Stimulated activated naive B cell treated with anti-CD40 and anti-IgM and Interleukin-4, amounts not matched to agents 10 μg/mL and 1 μg/mL and 100 μg/mL, for 72 hours (primary cell): ENCODE measurements at places on chromosomes 16 and 17.

- DNase-seq = no peak
These were observed 52.7 kb upstream of the KSR1 start for GRCh38 chr17:27403480-27404005.

GRCh38 chr17:82065193-82065637, 389 bp downstream of the DUS1L start:
- DNase-seq = peak; percentile 35

- no peak for DNase-seq
These were observed 11.0 kb upstream of the GPR139 start for GRCh38 chr16:20084624-20085226.

DNA sequence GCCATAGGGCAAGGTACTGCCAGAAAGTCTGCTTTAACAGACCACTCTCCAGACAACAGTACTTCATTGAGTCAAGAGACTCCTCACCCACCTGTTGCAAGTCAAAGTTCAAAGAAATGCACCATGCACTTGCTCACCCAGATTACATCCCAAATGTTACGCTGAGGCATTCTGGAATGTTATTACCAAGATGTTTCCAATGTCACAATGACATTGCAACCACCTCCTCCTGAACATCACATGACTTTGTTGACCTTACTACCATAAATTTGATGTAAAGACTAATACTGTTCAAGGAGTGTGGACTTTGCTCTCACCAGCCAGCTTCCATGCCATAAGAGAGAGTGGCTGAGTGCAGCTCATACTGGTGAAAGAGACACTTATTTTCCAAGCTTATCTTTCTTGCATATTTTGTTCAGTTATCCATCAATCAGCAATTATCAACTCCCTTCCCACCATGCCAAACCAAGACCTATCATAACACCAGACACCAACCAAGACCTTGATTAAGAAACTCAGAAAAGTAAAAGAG, 58.5 kb upstream of the BCAR1 start:
- DNase-seq = no peak

DNA sequence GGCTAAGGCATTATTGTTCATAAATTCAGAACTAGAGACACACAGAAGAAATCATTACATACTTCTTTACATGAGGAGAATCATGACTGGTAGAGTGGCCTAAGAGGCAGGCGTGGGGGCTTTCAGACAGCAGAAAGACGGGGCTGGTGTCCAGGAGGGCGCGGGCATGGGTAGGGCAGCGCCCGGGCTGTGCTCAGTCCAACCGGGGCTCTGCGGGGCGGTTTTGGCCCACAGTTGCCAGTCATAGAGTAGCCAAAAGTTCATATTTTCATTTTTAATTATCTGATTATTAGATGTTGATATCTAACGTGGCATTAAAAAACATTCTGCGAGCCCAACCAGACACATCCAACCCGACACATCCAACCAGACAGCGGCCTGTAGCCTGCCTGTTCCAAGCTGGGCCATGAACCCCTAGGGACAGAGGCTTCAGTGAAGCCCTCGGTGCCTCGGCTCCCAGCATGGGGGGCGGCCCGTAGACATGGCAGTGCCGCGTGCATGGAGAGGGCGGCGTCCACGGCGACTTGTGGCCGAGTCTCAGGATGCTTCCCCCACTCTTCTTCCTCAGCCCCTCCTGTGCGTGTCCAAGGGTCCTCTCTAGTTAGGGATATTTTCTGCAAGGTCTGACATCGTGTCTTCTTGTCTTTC, 162.4 kb upstream of the CHMP6 start:
- DNase-seq = no peak

DNA sequence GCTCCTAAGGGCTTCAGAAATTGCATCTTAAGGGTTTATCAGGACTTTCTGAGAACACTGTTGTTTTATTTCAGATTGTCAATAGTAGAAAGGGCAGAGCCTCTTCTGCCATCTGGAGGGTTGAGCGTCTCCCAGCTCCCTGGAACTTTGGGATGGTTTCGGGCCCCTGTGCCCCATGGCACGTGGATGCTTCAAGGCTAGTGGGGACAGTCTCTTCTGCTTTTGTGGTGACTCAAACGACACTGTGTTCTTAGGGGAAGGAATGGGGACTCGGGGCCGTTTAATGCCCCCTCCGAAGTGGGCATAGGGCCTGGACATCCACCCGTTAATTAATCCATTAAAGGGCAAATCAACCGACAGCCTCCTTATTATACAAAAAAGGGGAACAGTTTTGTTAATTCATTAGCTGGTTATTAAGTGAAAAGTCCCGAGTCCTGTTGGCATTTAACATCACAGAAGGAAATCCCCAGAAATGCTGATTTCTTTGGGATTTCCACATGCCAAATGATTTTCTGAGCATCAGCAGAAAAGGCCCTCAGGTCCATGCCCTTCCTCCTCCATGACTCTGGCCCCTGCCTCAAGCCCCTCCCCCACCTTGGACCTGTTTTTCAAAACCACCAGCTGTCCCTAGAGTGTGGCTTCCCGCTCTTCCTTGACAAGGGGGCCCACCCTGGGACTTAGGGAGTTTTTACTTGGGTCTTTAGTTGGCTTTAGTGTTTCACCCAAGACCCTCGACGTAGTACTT, 68.7 kb downstream of the ARSG start:
- DNase-seq = no peak

DNA sequence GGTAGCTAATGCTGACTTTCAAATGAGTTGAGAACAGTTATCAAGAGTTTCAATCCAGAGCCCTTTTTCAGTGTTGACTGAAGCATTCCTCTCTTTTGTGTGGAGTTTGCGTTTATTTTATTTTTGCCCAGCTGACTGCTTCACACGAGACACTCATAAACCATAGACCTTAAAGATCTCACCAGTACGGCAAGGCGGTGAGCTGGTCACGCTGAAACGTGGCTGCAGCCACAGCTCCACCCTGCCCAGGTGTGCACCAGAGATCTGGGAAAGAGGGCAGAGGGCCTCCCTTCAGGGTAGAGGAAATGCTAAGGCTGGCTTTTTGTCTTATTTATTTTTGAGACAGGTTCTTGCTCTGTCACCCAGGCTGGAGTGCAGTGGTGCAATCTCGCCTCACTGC, 112.2 kb downstream of the AATF start:
- no peak for DNase-seq

- DNase-seq = no peak
These were observed 18.1 kb downstream of the ANKFN1 start for GRCh38 chr17:56171186-56171959.

DNA sequence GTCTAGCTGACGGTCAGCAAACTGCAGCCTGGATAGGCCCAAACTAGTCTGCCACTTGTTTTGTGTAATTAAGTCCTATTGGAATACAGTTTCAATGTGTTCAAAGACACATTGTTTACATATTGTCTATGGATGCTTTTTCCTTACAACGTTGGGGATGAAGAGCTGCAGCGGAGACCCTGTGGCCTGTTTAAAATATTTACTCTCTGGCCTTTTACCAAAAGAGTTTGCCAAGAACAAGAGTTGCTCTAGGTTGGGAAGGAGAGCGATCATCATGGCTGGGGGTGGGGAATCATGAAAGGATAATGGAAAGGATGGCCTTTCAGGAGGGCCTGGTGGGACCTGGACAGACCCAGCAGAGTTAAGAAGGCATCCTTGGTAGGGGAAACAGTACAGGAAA, 274.9 kb upstream of the ZFHX3 start:
- DNase-seq = no peak

DNA sequence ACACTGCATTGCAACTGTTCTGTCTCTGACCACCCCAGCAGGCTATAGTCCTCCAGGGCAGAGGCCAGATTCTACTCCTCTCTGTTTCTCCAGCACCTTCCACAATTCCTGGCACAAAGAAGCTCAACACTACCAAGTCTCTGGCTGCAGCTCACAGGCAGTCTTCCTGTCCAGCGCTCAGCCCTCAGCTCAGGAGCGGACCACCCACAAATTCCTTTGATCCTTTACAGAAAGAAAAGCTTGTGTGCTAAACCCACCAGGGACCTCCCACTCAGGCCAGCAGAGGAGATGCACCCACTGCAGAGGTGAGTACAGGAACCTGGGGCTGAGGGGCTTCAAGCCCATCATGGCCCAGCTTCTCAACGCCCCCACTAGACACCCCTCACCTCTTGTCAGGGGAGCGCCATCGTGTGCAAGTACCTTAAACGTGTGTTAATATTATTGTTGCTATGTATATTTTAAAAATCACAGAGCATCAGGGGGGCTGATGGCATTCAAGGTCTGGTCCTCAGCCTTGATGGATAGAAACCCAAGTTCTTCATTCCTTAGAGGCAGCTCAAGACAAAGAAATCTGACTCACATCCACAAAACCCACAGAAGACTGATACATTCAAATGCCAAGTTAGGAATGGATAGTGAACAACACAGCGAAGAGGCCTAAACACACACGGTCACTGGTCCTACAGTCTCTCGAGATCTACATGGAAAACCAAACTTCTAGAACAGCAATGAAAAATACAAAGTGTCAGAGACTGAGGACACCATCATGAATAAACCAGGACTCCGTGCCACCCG, 8.4 kb downstream of the HSDL1 start:
- no peak for DNase-seq

DNA sequence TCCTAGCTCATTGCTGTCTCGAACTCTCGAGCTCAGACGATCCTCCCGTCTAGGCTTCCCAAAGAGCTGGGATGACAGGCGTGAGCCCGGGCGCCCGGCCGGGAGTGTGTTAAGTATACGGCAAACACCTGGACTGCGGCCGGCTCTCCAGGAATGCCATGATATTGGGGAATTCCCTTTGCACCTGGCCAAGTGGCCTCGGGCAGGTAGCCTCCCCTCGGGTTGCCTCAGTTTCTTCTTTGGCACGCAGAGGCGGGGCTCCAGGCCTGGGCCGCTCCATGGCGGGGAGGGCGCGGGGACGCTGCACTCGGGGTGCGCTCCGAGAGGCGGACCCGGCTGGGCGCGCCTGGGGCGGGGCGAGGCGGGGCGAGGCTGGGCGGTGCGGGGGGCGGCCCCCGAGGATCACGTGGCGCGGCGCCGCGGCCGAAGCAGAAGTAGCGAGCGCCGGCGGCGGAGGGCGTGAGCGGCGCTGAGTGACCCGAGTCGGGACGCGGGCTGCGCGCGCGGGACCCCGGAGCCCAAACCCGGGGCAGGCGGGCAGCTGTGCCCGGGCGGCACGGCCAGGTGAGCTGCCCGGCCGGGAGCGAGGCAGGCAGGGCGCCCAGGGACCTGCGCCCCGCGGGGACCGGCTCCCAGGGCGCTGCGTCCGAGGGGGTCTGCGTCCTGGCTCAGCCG, at the start of gene PLCG2:
Gene PLCG2 (plus strand): TSS at position 431 of the 675 bp plus-strand sequence. CDS start 6,699 bp downstream, outside the sequence.
- DNase-seq = peak; percentile 76

- no peak for DNase-seq
These were observed 2.1 kb downstream of the SOX9 start for GRCh38 chr17:72122765-72123529.

GRCh38 chr16:709566-710499, 4.2 kb upstream of the FBXL16 start:
- no peak for DNase-seq

- no peak for DNase-seq
These were observed 36.3 kb upstream of the CBX4 start for GRCh38 chr17:79875511-79875910.

DNA sequence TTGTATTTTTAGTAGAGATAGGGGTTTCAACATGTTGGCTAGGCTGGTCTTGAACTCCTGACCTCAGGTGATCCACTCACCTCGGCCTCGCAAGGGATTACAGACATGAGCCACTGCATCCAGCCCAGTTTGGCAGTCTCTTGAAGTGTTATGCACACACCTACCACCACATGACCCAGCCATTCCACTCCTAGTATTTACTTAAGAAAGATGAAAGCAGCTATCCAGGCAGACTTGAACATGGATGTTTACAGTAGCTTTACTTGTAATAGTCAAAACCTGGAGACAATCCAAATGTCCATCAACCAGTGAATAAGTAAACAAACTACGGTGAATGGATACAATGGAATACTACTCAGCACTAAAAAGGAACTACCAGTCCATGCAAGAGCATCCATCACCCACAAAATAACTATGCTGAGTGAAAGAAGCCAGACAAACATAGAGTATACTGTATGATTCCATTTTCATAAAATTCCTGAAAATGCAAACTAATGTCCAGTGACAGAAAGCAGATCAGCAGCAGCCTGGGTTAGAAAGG, 37.8 kb upstream of the RASD1 start:
- no peak for DNase-seq

- no peak for DNase-seq
These were observed 263.7 kb downstream of the MAP2K6 start for GRCh38 chr17:69678206-69678605.

GRCh38 chr17:57338257-57338914, 82.1 kb downstream of the MSI2 start:
- DNase-seq = peak; percentile 64

GRCh38 chr17:62870030-62870541, 62.0 kb upstream of the MARCHF10 start:
- DNase-seq = no peak

DNA sequence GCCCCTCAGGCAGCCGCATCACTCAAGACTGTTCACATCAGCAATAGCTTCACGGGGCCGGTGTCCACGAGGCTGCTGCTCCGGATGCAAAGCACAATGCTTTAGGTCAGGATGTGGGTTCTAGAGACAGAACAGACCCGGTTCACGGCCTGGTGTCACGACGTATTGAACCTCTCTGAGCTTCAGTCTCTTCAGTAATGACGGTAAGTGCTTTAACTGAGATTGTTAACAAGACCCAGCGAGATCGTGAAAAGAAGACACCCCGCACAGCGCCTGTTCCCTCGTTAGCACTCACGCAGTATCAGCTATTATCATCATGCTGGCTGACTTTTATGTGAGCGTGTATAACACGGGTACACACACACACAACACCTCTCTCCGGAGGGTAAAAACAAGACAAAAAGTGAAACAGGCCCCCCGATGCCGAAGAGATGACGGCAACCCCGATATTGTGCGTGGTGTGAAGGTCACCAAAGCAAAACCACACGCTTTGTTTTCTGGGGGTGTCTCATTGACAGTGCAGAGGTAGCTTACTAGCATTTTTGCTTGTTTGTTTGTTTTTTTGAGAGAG, 21.4 kb upstream of the ABR start:
- no peak for DNase-seq

GRCh38 chr17:40139566-40140058, 725 bp upstream of the CASC3 start:
- DNase-seq = no peak

GRCh38 chr17:71872843-71873485, 247.9 kb upstream of the SOX9 start:
- DNase-seq = no peak

DNA sequence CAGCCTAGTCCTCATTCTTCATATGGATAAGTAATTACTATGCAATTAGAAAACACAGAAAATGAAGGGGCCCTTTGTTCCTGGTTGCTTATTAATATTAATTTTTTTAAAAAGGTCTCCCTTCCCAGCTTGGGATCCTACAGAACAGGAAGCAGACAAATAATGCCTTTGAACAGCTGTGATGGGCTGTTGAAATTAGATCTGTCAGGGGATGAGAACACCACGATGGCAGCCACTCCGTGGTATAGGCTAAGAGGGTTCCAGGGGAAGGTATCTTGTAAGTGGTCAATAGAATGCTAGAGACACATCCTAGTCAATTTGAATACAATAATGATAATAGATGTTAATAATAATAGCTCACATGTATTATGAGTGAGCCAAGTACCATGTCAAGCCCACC, 83.1 kb downstream of the CCDC182 start:
- DNase-seq = no peak

- no peak for DNase-seq
These were observed 54.8 kb downstream of the SCNN1B start for GRCh38 chr16:23356941-23357340.
